ENCODE measurements at places on chromosomes 1 and 21.

DNA sequence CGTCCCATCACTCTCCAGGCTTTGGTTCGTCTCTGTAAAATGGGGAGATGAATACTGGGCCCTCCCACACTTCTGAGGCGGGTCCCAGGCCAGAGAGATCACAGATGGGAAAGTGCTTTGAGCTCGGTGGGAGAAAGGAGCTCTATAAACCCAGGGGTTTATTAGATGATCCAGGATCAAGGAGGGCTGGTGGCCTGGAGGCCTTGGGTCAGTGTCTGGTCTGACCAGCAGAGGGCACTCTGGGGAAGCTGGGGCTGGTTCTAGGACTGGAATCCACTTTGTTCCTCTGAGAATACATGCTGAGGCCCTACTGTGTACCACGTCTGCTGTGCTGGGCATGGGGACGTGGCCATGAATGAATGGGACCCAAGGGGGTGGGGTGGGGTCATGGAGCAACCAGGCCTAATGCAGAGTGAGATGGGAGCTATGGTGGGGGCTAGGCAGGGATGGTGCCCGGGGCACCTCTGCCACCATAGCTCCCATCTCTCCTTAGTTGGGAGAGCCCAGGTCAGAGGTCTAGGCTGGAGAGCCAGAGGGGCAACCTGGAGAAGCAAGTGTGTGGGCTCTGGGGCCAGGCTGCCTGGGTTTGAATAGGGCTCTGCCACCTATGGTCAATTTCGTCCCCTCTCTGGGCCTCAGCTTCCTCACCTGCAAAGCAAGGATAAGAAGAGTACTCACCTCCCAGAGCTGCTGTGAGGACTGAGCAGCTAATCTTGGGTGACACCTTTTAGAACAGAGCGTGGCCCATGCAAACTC, 9.0 kb upstream of the FAM131C start:
- DNase-seq: no peak

DNA sequence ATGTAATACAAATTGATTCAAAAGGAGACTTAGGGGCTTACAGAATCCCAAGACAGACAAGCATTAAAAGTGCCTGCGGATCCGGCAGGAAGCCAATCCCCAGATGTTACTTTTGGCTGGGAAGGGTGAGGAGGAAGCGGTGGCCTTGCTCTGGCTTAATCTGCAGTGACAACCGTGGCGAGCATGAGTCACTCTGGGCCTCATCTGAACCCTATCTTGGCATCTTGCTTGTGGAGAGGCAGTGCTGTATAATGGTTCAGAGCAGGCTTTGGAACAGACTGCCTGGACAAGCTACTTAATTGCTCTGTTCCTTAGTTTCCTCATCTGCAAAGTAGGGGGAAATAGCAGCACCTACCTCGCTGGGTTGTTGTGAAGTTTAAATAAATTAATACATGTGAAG, 74.1 kb downstream of the XCL2 start:
- DNase-seq: peak; percentile 67

DNA sequence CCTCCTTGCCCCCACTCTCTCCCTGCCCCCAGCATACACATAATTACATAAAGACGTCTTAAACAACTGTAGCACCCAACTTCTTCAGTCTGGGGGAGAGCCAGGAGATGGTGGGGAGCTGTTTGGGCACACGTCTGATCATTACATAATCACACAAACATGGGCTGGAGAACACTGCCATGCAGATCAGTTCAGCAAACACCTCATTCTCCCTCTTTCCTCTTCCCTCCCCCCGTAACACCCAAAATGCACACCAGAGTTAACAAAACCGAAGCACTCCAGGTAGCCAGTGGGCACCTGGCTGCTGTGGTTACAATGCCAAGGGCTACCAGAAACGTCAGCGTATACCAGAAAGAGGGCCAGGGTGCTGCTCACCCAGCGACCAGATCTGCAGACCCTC, 1.6 kb downstream of the HIVEP3 start:
- no peak for DNase-seq

GRCh38 chr1:153430166-153430553, 13.8 kb downstream of the S100A7A start:
- no peak for DNase-seq

GRCh38 chr1:200040481-200041138, 13.1 kb downstream of the NR5A2 start:
- DNase-seq: no peak

DNA sequence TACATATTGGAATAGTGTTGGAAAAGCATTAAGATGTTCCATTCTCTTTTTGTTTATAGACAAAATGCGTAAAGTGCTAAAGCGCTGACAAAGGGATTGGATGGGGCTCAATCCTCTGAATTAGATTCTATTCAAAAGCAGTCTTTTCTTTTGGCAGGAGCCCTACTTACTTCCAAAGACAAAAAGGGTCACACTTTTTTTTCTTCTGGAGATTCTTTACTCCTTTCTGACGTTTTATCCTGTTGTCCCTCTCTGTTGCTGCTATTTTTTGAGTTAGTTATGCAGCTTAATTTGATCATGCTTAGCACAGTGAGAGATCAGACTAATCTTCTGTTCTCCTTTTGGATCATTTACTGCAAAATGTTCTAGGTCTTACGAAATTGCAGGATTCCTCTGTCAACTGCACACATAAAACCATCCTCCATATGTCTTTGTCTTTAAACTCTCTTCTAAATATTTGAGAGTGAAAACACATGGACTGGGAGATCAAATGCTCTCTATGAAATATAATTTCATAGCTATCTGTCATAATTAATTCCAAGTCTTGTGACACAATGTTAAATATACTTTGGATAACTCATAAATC, 656.4 kb upstream of the ADGRL2 start:
- DNase-seq: no peak

- DNase-seq: no peak
These were observed 78.9 kb downstream of the DSCAM start for GRCh38 chr21:40768056-40768455.
